Brain microvascular endothelial cell (primary cell): ENCODE measurements at places on chromosomes 16 and 17.

- peak; percentile 84 for DNase-seq
These were observed 83.4 kb downstream of the GAS7 start for GRCh38 chr17:10114931-10115535.

DNA sequence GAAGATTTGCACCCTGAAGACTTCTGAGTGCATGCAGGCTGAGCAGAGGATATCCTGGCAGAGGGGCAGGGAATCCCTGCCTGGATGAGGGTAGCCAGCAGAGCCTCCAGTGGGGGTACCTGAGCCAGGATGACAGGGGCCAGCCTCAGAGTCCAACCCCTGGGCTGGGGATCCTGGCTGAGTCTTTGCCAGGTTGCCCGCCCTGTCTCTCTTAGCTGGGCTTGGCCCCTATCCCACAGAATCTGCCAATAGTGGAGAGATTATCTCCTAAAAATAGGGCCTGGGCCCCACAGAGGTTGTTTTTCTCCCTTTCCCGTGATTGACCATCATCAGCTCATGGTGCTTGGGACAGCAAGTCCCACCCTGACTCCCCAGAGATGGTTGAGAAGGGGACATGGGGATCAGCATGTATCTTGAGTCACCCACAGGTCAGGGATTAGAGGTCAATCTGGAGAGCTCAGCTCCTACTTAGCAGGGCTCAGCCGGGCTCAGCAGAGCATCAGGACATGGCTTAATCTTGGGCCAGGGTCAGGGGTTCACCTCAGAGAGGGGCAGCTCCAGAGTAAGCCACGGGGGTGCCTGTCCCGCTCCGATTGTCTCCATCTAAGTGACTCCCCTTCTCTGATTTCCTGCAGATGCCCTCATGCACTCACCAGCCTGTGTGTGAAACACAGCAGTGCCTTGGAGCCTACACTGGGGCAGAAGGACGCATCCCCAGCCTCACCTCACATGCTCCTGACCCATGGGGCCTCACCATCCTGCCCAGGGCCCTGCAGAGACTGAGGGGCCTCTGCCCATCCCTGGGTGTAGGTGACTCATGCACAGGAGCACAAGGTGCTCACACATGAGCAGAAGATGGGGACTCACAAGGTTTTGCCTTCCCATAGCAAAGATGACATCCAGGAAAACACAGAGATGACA, 11.5 kb downstream of the CDH16 start:
- DNase-seq = no peak

DNA sequence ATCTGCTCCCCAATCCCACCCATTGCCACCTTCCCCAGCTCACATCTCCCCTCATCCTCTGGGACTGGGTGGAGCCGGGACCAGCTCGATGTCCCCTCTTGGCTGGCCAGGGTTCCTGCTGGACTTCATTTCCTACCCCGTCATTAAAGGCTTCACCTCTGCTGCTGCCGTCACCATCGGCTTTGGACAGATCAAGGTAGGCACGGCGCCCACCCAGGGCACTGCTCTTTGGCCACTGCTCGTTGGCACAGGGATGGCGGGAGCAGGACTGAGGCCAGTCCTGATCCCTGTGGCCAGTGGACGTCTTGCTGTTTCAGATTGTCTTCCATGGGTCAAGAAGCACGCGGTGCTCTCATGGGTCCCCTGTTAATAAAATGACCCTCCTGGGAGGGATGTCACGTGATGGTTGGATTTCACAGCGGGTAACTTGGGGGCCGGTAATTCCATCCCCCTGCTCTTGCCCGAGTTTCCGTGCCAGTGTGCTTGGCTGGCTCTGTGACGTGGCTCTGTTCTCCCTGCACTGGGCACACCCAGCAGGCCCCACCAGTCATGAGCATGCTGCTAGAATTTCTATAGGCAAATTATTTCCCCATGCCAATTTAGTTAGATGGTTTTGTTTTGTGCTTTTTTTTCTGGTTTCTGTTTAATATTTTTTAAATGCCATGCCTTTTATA, 3.1 kb downstream of the SLC26A11 start:
- no peak for DNase-seq

GRCh38 chr17:4023220-4023619, 59.0 kb upstream of the ATP2A3 start:
- no peak for DNase-seq

GRCh38 chr17:46135126-46135812, 58.0 kb downstream of the KANSL1 start:
- DNase-seq = no peak

GRCh38 chr16:18983565-18984434, at the start of gene TMC7:
TMC7 (plus strand) TSS chr16:18983934; CDS start chr16:18984064, 130 bp downstream.
- peak; percentile 83 for DNase-seq

DNA sequence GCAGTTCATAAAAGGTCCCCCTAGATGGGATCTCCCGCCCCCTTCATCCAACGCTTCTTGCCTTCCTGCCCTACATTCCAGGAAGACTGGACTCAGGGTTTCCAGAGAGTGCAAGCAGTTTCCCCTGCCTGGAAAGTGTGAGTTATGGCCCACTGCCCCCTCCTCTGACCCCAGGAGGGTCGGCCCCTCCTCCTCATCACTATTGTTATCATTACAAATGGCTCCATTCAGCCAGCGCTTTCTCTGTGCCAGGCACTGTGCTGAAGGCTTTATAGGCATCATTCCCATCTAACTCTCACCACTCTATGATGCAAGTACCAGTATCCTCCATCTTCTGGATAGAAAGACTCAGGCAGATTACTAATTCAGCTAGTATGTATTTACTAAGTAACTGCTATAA, 90.7 kb downstream of the USP31 start:
- no peak for DNase-seq
